ENCODE measurements at places on chromosomes 4 and X. TPM values are rescaled to one million over a fixed set of nuclear protein-coding genes. Genes with fewer than 3 reads are reported as not detected.

PAGE4 gene
- 0.43 TPM for total RNA-seq

CORIN gene
- 0.03 TPM for total RNA-seq

WDR17 gene
- 9.9 TPM for total RNA-seq

ODAPH gene
- total RNA-seq, result not detected

DCAF4L1 gene
- 0.18 TPM for total RNA-seq

FGFBP1 gene
- not detected for total RNA-seq

ANXA3 gene
- total RNA-seq, result 18.8 TPM

NEIL3 gene
- 9.0 TPM for total RNA-seq

CT47B1 gene
- not detected for total RNA-seq

TMEM255A gene
- 27.2 TPM for total RNA-seq

PABPC1L2A gene
- total RNA-seq, result not detected
